ENCODE measurements at places on chromosomes 12 and 14.
A peak's percentile ranks its signal among the peaks of the same experiment; 100 is the strongest.

DNA sequence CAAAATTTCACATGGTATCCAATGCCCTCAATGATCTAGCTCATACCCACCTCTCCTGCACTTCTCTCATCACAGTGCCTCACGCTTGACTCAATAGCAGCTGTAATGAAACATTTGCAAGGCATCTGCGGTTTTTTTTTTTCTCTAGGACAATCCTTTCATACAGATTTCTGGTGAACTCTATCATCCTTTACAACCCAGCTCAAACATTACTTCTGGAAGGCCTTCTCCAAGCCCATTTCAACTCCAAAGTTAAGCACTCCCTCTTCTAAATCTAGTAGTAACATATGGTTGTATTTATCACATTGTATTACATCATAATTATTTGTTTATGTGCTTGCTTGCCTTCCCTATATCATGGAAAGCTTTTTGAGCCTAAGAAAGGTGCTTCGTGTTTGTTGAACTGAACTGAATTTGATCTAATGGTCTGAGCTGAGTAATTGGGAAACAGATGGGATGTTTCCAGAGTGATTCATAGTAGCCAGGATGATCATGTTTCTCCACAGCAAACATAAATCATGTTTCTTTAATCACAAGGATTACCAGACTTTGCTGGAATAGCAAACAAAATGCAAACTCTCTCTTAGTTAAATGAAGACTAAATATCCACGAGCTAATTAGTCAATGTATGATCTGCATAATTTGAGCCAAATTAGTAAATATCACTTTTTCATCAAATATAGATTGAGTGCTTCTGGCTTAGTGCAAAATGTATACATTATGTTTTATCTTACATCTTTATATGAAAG is 14.3 kb downstream of the CFL2 start:
- DNase-seq, result no peak

DNA sequence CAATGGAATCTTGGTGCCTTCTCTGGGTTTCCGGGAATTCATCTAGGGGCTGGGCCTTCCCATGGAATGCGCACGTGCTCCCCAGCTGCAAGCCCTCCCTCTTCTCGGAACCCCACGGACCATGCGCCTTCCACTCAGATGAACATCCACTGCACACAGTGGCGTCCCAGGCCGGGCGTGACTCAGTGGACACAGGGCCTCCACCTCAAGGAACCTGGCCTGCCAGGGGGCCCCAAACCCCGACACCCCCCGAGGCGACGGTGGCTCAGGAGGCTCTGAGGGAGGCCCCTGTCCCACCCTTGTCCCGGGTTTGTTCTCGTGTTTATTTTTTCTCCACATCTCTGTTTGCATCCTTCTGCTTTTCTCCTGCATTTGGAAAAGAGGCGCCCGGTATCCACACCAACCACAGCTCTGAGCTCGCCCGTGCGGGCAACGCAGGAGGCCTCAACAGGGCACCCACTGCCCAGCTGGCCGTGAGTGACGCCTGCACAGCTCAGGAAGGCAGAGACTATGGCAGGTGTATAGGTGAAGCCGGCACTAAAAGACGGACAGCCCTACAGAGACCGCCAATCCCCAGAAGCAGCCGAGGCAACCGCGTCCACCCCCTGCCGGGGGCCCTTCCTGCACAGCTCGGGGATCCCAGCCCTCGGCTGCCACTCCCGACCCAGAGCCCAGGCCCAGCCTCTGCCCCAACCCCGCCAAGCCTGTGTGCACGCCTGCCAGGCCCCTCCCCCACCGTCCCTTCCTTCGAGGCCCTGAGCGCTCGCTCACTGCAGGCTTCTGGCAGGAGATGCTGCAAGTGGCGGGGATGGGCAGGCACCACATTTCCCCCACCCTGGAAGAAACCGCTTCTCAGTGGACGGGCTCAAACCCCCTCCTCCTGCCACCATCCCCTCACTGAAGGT is 23.8 kb upstream of the GALNT9 start:
- no peak for DNase-seq

- DNase-seq, result no peak
These were observed 17.2 kb upstream of the CCER1 start for GRCh38 chr12:90972226-90972625.

DNA sequence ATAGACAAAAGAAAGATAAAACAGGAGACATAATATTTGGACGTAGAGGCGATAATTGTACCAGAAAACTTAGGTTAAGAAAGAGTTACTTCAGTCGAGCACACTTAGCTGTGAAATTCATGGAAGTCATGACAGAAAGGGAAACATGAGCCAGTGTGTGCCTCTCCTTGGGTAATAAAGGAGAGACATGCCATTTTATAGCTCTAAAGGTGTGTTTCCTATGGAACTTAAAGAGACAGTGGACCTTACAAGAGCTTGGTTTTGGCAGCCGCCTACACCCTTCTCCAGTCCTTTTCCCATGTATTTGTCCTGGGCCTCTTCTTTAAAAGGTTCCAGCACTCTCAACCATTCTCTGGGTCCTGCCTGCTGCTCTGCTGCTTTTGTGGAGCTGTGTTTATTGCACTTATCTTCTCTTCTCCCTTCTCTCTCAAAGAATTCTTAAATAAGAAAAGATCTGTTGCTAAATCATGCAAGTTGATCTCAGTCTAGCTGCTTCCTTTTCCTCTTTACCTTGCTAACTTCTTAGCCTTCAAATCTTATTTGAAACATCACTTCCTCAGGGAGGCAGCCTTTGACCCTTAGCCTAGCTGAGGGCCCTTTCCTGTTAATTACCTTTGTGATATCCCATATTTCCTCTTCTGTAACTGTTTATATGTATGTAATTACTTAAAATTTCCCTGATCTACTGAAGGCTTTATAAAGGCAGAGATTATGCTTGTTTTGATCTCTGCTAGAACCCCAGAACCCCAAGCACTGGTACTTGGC is 81.8 kb upstream of the EVL start:
- no peak for DNase-seq

GRCh38 chr14:101502761-101503392 is 58.4 kb upstream of the DIO3 start:
- DNase-seq, result no peak

DNA sequence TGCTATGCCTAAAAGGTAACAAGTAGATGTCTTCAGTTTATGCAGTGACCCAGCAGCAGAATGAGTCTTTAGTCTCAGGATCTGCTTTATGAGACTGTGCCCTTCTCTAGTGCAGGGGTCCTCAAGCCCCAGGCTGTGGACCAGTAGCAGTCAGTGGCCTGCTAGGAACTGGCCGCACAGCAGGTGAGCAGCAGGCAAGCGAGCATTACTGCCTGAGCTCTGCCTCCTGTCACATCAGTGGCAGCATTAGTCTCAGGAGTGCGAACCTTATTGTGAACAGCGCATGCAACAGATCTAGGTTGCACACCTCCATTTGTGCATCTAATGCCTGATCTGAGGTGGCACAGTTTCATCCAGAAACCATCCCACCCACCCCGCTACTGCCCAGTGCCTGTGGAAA is 38.4 kb downstream of the LRP6 start:
- no peak for DNase-seq

DNA sequence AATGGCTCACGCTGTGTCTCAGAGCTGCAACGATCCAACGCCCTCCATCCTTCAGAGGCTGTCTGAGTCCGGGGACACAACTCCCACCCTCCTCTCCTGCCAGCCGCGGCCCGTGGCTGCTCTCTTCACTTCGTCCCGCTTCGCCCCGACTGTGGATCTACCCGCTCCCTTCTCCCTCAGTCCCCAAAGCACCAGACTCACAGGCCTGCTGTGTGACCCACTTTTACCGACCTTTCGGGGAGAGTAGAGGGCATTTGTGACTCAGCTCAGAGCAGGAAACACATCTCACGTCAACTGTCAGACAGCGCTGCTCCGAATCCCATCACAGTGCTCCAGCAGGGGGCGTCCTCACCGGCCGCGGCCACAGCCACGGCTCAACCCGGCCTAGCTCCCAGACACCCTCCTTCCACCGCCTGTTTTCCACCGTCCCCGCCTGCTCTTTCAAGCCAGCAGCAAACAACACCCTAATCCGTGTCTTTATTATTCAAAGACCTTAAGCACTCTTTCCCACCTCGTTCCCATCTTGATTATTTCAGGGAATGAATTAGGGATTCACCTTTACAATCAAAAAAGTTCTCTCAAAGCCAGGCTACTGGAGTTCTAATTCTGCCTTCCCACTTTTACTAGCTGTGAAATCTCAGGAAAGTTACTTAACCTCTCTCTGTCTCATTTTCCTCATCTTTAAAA is 5.0 kb upstream of the AQP2 start:
- DNase-seq, result peak; percentile 91

- DNase-seq, result no peak
These were observed 38.9 kb upstream of the E2F7 start for GRCh38 chr12:77104286-77104685.
